Tibial artery (tissue), 4 donors: ENCODE measurements at places on chromosomes 12 and 14.

GRCh38 chr12:127170226-127171180 is 1096.5 kb upstream of the TMEM132C start:
- H3K27ac ChIP-seq, result no peak overlapping the region
- DNase-seq, result no peak
- no peaks in the 10 kb centered on the region for H3K36me3 ChIP-seq
- H3K4me3 ChIP-seq, result no peak overlapping the region

DNA sequence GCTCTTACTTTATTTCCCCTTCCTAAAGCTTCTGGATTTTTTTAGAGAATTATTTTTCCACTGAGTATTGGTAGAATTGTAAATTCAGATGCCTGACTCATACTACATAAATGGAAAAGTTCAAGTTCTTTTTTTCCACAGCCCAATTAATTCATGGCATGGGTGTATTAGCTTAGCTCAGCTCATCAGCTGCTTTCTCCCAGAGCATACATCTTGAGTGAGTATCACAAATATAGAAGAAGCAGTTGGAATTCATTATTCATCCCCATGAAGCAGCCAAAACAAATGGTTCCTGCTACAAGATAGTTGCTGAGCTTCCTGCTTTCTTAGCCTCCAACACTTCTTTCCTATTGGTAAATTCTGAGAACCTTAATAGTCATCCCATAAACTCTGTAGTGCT is 105.1 kb downstream of the C12orf50 start:
- H3K27me3 ChIP-seq, result no peaks in the 10 kb centered on the region
- H3K36me3 ChIP-seq, result no peaks in the 10 kb centered on the region
- no peak overlapping the region for H3K4me3 ChIP-seq
- H3K27ac ChIP-seq, result no peak overlapping the region
- no peak for DNase-seq
- H3K4me1 ChIP-seq, result no peaks in the 10 kb centered on the region

- no peaks in the 10 kb centered on the region for H3K36me3 ChIP-seq
- no peaks in the 10 kb centered on the region for H3K4me1 ChIP-seq
- no peaks in the 10 kb centered on the region for H3K27me3 ChIP-seq
Measured at GRCh38 chr12:29547864-29548263, 50.4 kb upstream of the OVCH1 start.

- DNase-seq, result peak; percentile 79
- peak overlapping the region; percentile 83 for H3K4me3 ChIP-seq
- peak overlapping the region; percentile 84 for H3K27ac ChIP-seq
Measured at GRCh38 chr14:31419967-31420318, 407 bp downstream of the HEATR5A start.

- H3K27me3 ChIP-seq, result no peaks in the 10 kb centered on the region
- peaks cover 34% of the 10 kb centered on the region for H3K4me1 ChIP-seq
- no peak overlapping the region for H3K4me3 ChIP-seq
- H3K36me3 ChIP-seq, result no peaks in the 10 kb centered on the region
Measured at GRCh38 chr12:125183187-125184067, 118.2 kb downstream of the AACS start.

GRCh38 chr12:117279606-117280005 is 81.8 kb downstream of the NOS1 start:
- no peak overlapping the region for H3K27ac ChIP-seq
- no peak for DNase-seq
- H3K36me3 ChIP-seq, result no peaks in the 10 kb centered on the region
- no peak overlapping the region for H3K4me3 ChIP-seq
- H3K4me1 ChIP-seq, result no peaks in the 10 kb centered on the region
- H3K27me3 ChIP-seq, result no peaks in the 10 kb centered on the region

DNA sequence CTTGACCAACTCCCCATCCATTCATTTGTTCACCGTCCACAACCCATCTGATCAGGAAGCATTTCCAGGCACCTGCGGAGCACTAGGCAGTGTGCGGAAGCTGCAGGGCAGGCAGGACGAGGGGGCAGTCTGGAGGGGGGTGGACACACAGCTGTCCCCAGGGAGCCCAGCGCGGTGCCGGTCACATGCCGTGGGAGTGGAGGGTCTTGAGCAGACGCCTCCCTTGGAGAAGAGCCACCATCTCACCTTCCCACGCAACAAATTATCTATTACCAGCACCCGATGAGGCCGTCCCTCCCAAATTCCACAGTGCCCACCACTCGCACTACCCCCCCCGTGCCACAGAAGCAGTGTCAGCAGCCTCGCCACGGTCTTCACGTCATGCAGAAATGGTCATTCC is 10.8 kb downstream of the DLK1 start:
- no peaks in the 10 kb centered on the region for H3K27me3 ChIP-seq
- no peak for DNase-seq
- H3K4me1 ChIP-seq, result no peaks in the 10 kb centered on the region

GRCh38 chr12:123270214-123271000 is 1.2 kb downstream of the CDK2AP1 start:
- H3K27me3 ChIP-seq, result no peaks in the 10 kb centered on the region
- no peak for DNase-seq
- peak overlapping the region; percentile 82 for H3K27ac ChIP-seq
- no peaks in the 10 kb centered on the region for H3K36me3 ChIP-seq

DNA sequence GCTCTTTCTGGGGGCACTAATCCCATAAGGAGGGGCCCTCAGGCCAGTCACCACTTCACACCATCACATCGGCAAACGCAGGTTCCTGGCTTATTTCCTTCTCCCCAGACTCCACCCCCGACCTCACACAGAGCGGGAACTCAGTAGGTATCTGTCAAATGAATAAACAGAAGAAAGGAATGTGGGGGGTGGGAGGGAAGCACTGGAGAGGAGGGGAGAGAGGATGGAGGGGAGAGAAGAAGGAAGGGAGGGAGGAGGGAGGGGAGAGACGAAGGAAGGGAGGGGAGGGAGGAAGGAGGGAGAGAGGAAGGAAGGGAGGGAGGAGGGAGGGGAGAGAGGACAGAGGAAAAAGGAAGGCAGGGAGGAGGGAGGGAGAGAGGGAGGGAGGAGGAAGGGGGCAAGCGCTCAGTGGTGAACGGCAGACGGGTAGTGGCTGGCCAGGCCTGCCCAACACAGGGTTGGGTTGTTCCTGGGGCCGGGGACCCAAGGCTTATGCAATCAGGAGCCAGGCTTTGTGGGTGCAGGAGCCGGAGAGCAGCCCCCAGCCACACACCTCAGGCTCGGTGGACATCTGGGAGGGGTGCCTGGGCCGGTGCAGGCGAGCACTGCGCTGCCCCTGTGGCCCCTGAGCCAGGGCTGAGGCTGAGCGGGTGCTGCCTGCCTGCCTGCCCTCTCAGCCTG is 52.6 kb upstream of the FBRSL1 start:
- DNase-seq, result no peak
- no peak overlapping the region for H3K27ac ChIP-seq
- H3K27me3 ChIP-seq, result peaks cover 63% of the 10 kb centered on the region
- no peaks in the 10 kb centered on the region for H3K4me1 ChIP-seq

- H3K27me3 ChIP-seq, result no peaks in the 10 kb centered on the region
- H3K4me1 ChIP-seq, result peaks cover 42% of the 10 kb centered on the region
- no peaks in the 10 kb centered on the region for H3K36me3 ChIP-seq
- no peak overlapping the region for H3K27ac ChIP-seq
Measured at GRCh38 chr12:121285856-121286255, 10.7 kb downstream of the CAMKK2 start.

GRCh38 chr14:27890259-27890658 is 876.3 kb upstream of the FOXG1 start:
- no peak overlapping the region for H3K4me3 ChIP-seq
- no peaks in the 10 kb centered on the region for H3K36me3 ChIP-seq
- no peaks in the 10 kb centered on the region for H3K27me3 ChIP-seq
- no peak overlapping the region for H3K27ac ChIP-seq
- DNase-seq, result no peak

DNA sequence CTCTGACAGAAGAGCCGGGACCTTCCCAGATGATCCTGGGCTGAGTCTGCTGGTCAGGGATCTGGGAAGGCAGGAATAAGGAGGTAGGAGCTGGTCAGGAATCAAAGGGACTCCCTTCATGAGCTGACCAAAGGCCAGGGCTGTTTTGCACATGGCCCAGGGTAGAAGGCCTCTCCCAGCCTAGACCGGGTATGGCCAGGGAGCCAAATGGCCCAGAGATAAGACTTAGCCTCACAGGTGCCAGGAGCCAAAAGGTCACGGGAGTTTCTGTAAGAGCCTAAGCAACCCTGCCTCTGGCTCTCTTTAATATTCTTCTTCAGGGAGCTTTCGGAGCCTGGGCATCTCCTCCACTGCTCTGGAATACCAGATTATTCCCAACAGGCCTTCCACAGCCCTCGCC is 191.3 kb upstream of the PWP1 start:
- no peaks in the 10 kb centered on the region for H3K27me3 ChIP-seq
- H3K36me3 ChIP-seq, result no peaks in the 10 kb centered on the region
- no peak overlapping the region for H3K27ac ChIP-seq
- no peak overlapping the region for H3K4me3 ChIP-seq

DNA sequence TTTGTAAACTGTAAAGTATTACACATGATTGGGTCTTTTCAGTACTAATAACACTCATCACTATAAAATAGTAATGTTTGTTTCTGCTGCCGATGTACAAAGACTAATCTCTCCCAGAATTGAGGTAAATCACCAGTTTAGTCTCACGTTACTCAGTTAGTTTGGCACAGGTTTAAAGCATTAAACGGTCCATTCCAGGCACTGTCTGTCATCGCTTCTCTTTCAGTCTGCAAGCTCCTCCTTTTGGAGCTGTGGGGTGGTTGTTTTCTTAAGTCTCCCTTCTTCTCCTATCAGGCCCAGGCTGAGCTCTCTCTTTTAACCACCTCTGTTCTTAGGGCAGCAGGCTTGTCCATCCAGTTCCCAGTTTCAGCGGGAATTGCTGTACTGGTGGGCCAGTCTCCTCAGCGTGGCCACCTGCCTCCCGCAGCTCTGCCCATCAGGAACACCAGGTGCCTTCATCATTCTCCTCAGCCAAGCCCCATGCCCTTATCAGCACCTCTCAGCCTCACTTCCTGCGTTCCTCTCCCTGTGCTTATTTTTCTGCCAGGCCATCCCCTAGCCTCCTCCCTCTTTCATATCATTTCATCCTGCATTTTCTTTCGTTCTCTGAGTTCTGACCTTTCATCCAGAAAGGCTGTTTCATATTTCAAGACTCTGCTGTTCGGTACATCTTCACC is 149.0 kb downstream of the TGFB3 start:
- no peaks in the 10 kb centered on the region for H3K36me3 ChIP-seq
- no peaks in the 10 kb centered on the region for H3K27me3 ChIP-seq
- no peak overlapping the region for H3K27ac ChIP-seq
- no peak for DNase-seq
- no peaks in the 10 kb centered on the region for H3K4me1 ChIP-seq

GRCh38 chr14:24924544-24924943 is 125.4 kb downstream of the STXBP6 start:
- no peaks in the 10 kb centered on the region for H3K36me3 ChIP-seq
- no peak overlapping the region for H3K27ac ChIP-seq
- no peak overlapping the region for H3K4me3 ChIP-seq
- H3K4me1 ChIP-seq, result no peaks in the 10 kb centered on the region
- DNase-seq, result no peak

- H3K27me3 ChIP-seq, result no peaks in the 10 kb centered on the region
- no peaks in the 10 kb centered on the region for H3K4me1 ChIP-seq
- H3K4me3 ChIP-seq, result no peak overlapping the region
Measured at GRCh38 chr12:17148706-17149105, 542.7 kb upstream of the LMO3 start.

DNA sequence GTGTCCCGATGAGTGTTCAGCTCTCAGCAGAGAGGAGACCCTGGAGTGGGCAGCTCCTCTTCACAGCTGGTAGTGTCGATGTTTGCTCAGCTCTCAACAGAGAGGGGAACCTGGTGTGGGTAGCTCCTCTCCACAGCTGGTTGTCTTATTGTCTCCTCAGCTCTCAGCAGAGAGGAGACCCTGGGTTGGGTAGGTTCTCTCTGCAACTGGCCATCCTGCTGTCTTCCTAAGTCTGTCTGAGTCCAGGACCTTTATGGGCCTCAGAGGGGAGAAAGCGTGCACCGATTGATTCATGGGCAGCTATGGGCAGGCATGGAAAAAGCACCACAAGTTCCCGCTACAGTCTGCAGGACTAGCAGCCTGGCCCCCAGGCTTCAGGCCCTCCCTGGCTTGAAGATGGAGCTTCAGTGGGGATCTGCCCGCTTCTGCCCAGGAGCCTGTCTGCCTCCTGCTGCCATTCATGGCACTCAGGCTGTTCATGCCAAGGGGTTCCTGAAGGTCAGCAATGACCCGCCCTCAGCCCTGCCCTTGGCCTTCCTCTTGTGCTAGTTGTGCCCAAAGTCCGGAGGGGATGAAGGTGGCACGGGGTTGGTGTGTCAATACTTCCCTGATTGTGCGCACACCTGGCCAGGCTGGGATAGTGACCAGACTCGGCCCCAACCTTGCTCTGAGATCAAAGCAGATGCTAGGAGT is 224.2 kb downstream of the KCNC2 start:
- no peaks in the 10 kb centered on the region for H3K4me1 ChIP-seq
- H3K27me3 ChIP-seq, result no peaks in the 10 kb centered on the region
- no peak overlapping the region for H3K27ac ChIP-seq
- no peak overlapping the region for H3K4me3 ChIP-seq
- no peaks in the 10 kb centered on the region for H3K36me3 ChIP-seq
- DNase-seq, result peak; percentile 25

GRCh38 chr14:61927520-61927919 is 165.3 kb downstream of the SNAPC1 start:
- no peak for DNase-seq
- no peaks in the 10 kb centered on the region for H3K36me3 ChIP-seq
- no peak overlapping the region for H3K27ac ChIP-seq
- H3K4me1 ChIP-seq, result no peaks in the 10 kb centered on the region

GRCh38 chr12:62724285-62724684 is 210.7 kb downstream of the PPM1H start:
- H3K27me3 ChIP-seq, result no peaks in the 10 kb centered on the region
- H3K36me3 ChIP-seq, result no peaks in the 10 kb centered on the region
- H3K27ac ChIP-seq, result peak overlapping the region; percentile 53
- H3K4me1 ChIP-seq, result no peaks in the 10 kb centered on the region
- H3K4me3 ChIP-seq, result no peak overlapping the region
- DNase-seq, result no peak

DNA sequence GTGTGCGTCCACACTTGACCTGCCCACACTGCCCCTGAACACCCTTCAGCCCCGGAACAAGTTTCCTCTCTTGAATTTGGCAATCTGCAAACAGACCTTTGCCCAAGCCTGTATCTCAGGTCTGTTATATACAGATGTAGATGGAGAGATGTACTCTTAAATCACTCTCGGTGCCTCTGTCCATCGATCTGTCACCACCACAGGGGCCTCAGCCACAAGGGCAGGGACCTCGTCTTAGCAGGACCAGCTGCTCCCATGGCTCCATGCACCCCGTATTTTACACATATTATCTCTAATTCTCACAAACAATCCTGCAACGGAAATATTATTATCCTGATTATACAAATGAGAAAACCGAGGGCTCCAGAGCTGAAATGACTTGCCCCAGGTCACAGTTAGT is 313.4 kb downstream of the BCL11B start:
- no peak overlapping the region for H3K4me3 ChIP-seq
- peaks cover 12% of the 10 kb centered on the region for H3K27me3 ChIP-seq
- no peaks in the 10 kb centered on the region for H3K4me1 ChIP-seq
- no peaks in the 10 kb centered on the region for H3K36me3 ChIP-seq

- H3K27me3 ChIP-seq, result no peaks in the 10 kb centered on the region
- no peak for DNase-seq
- H3K4me1 ChIP-seq, result no peaks in the 10 kb centered on the region
- H3K4me3 ChIP-seq, result no peak overlapping the region
Measured at GRCh38 chr14:31696378-31696777, 135.2 kb downstream of the NUBPL start.
